ENCODE measurements at places on chromosomes 4 and X.

GRCh38 chrX:96689991-96690390 lies 5.3 kb downstream of the DIAPH2 start:
- DNase-seq, result no peak

DNA sequence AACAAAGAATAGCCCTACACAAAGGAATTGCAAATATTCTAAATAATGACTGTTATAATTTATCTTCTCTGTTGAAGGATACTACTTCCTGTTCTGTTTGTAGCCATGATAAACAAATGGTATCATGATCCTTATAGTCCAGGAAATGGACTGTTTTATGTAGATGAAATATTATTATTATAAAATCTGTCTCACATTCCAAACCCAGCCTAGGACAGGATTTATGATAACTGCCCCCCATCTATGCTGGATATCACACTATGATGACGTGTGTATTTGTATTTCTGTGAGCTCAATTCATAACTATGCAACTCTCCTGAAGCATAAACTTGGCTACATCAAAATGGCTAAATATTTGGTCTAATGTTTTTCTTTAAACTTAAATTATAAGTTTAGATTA lies 21.3 kb downstream of the DMD start:
- DNase-seq, result no peak

GRCh38 chr4:111466811-111467604 lies 678.2 kb upstream of the FAM241A start:
- DNase-seq, result no peak

DNA sequence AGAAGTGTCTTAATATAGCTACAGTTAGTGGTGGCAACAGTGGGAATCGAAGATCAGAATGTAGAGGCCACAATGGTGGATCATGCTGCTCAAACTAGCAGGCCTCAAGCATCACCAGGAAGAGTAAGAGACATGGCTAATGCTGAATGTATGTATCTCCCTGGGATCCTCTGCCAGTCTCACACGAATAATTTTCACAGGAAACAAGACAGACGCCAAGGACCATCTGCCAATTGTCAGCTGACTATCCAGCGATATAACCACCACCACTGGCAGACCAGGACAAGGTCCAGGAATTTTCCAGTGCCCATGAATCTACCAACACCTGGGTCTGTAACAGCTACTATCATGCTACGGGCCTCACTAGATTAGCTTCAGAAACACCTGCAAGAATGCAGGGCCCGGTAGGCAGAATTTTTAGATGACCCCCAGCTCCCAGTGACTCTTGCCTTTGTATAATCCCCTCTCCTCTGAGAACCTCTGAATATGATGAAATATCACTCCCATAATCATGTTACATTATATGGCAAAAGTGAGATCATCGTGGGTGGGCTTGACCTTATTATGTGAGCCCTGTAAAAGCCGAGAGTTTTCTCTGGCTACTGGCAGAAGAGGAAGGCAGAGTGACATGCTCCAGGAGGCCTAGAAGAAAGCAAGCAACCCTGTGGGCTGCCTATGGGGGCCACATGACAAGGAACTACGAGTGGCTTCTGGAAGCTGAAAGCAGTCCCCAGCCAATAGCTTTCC lies 429.8 kb downstream of the BCOR start:
- no peak for DNase-seq

DNA sequence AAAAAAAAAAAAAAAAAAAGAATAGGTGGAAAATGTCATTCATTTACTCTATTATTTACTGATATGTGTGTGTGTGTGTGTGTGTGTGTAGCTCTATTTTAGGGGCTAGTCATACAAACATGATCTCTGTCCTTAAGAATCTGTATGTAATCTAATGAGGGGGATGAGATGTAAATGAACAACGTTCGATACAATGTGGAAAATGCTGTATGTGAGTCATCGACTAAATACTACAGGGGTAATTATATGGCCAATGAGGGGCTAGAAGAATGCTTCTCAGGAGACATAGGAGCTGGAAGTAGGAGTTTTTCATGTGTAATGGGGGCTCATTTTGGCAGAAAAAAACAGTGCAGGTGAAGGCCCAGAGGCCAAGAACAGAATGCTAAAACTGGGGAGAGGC lies 41.9 kb downstream of the LEF1 start:
- no peak for DNase-seq

DNA sequence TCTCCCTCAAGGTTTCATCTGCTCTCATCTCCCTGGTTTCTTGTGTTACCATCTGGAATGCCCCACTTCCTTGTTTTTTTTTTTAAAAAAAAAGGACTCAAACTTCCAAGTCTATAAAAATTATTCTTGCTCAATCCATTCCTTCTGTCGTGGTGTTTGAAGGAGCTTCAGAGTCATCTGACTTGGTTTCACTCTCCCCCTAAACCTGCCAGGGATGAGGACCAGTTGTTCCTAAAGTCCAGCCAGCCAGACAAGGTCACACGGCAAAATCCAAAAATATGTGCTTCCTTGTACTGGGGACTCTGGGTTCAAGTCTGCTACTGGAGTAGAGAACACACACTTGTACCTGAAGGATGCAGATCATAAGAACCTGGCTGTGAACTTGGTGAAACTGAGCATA lies 84.5 kb upstream of the GPM6B start:
- no peak for DNase-seq

DNA sequence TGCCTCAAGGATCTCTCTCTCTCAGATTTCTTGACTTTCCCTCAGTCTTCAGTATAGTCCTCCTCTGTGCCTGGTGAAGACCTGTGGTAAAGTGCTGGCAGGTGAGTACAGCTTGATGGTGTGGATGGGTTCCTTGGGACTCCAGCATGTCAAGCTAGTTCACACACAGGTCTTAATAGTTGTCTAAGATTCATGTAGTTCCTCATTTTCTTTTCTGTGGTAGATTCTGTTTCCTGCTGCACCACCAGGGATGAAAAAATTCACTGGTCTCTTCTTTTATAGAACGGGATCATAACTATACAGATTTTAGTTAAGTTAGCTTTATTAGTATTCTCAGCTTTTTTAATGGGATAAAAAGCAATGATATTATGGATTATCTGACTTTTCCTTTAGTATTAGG lies 32.5 kb upstream of the PAQR3 start:
- DNase-seq, result no peak

DNA sequence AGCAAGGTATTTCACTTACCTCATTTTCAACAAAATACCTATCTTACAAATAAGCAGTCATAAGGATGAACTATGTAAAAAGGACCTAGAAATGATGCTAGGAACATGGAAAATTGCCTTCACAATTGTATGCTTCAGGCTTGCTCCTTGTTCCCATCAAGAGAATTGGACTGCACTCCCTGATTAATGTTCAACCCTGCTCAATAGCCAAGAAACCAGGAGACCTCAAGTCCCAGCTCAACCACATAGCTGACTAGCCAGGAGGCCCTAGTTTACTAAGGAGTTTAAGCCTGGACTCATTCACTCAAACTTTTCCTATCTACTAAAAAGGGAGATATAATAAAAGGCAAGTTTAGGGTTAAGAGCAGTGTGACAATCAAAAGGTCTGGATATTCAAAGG lies 146.6 kb upstream of the DGKK start:
- no peak for DNase-seq

DNA sequence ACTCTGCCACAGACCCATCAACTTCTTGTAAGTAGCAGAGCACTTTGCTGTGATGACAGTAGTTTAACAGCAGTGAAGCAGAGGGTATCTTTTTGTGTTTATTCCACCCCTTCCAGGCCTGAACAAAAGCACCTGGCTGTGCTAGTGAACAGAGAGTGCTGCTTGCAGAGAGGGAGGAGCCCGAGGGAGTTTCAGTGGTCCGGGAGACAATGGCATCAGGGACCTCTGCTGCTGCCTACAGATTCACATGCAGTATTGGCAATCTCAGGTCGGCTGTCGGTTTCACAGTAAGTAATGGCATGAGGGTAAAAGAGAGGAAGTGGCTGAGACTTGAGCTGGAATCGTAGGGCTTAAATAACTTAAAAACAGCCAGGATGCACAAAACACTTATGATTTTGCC lies 755.8 kb downstream of the RPA4 start:
- DNase-seq, result no peak

DNA sequence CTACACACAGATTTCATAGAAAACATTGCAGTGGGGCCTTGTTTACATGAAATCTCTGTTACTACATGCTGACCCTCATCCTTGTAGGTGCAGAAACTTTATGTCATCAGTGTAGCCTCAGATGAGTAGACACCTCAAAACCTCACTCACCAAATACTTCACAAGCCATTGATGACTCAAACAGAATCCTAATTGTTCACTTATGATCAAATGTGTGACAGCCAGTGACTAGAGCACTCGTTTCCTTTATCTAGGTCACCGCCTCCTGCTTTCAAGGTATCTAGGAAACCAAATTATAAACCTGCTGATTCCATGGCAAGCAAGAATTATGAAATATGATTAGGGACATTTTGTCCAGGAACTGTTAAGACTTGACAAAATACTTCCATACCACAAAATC lies 255.8 kb upstream of the GPRIN3 start:
- no peak for DNase-seq

DNA sequence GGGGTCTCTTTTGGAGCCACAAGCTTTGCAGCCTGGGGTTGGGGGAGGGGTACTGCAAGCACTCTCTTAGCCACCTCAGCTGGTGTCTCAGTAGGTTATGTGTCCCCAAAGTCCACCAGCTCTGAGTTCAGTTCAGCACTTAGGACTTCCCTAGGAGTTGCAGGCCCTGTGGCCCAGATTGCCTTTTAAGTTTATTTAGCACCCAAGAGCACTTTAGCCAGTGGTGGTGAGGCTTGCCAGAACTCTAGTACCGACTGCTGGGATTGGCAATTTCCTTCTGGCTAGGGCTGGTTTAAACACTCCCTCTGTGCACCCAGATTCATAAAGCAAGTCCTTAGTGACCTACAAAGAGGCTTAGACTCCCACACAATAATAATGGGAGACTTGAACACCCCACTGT lies 489.9 kb upstream of the RPS6KA3 start:
- DNase-seq, result no peak

DNA sequence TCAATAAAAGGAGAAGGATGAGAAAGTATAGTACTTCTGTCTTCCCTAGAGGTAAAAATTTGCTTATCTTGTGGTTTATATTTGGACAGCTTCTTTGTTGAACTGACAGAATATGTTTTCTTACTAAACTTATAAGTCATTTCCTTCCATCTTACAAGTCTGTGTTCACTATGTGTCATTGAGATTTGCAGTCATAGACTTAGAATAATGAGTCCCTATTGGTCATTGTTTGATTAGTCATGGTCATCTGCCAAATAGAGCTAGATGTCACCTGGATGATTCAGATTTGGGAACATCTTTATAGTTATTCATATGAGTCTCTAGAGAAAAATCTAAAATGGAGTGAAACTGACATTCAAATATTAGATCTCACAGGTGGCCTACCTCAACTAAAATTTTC lies 51.5 kb downstream of the SPATA18 start:
- DNase-seq, result no peak

- no peak for DNase-seq
Observed at GRCh38 chrX:110346681-110347080, 12.0 kb upstream of the RTL9 start.

- no peak for DNase-seq
Observed at GRCh38 chr4:56739066-56739777, 58.1 kb upstream of the HOPX start.

GRCh38 chrX:56800801-56801200 lies 71.8 kb downstream of the NBDY start:
- DNase-seq, result peak; percentile 11

GRCh38 chrX:107716816-107717700 lies 58.5 kb downstream of the TSC22D3 start:
- DNase-seq, result peak; percentile 66

- no peak for DNase-seq
Observed at GRCh38 chrX:154731881-154732280, 19.0 kb downstream of the GAB3 start.

- no peak for DNase-seq
Observed at GRCh38 chr4:3317011-3317655, 24.3 kb downstream of the RGS12 start.

GRCh38 chr4:187469627-187470026 lies 525.9 kb upstream of the ZFP42 start:
- DNase-seq, result no peak

- DNase-seq, result no peak
Observed at GRCh38 chr4:6776920-6777635, 5.4 kb upstream of the KIAA0232 start.

- DNase-seq, result no peak
Observed at GRCh38 chrX:119028733-119029330, 44.0 kb upstream of the CT47C1 start.

GRCh38 chr4:48228949-48229348 lies 40.7 kb downstream of the TEC start:
- no peak for DNase-seq

DNA sequence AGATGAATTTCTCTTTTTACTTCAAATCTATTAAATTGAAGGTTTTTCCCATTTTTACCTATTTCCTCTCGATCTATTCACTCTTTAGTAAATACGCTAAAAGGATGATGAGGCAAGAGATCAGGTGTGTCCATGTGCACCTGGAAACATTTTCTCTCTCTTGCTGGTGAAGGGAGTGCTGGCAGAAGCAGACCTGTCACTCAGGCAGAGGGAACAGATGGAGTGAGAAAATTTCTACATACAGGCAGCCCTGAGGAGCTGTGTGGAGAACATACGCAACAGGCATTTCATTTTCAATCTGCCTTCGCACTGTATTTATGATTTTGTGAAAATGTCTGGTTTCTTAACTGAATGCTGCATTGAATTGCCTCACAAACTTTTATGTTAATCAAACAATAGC lies 249.5 kb downstream of the GPM6A start:
- DNase-seq, result no peak

- no peak for DNase-seq
Observed at GRCh38 chr4:25923745-25924144, 9.7 kb downstream of the SMIM20 start.

DNA sequence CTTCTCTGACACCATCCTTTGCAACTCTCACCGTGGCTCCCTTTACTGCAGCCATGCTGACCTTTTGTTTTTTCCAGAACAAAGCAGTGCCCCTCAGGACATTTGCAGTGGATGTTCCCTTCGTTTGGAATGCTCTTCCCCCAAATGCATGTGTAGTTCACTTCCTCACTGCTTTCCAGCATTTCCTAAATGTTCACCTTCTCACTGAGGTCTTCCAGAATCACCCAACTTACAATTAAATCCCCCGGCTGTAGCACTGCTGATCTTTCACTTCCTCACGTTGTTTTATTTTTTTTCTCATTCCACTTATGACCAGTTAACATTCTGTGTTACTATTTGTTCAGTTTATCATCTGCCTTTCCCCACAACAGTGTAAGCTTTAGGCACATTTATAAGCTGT lies 73.1 kb downstream of the GASK1B start:
- DNase-seq, result no peak

DNA sequence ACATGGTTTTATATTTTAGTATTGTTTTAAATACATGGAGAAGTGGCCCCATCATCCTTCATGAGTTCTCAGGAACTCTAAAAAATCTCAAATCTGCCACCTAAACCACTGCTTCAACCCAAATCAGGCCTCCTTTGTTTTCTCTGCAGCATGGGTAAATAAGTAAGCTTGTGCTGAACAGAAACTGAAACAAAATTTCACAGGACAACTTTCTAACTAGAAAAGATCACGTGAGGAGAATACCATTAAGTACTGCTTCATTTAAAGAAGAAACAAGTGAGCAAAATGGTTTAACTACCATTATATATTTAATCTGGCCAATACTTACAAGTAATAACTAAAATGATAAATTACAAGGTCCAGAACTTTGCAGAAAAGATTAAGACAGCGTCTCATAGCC lies 2.5 kb downstream of the ARAP2 start:
- DNase-seq, result no peak

Measured in activated CD4-positive, CD25-positive, alpha-beta regulatory T cell (primary cell).